Stimulated activated CD4-positive, alpha-beta T cell treated with anti-CD3 and anti-CD28 coated beads, TNF-alpha, amount 100 ng/mL, for 4 hours (primary cell): ENCODE measurements at places on chromosomes 3 and 15.
A peak's percentile ranks its signal among the peaks of the same experiment; 100 is the strongest.

DNA sequence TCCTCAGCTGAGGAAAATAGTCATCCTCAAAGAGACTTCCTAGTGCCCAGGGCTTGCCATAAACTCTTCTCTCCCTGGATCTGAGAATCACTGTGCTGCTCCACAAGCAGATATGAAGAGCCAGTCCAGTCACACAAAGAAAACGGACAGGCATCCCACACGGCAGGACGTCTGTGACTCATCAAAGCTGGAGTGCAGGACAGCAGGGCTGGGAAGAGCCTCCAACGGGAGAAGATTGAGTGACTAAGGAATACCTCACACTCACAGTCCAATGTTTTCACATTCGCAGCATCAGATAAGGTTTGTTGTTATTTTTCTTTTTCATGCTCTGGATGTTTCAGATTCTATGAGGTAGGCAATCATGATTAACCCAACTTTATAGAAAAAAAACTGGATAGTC lies 57.8 kb downstream of the NEK10 start:
- no peak for DNase-seq

DNA sequence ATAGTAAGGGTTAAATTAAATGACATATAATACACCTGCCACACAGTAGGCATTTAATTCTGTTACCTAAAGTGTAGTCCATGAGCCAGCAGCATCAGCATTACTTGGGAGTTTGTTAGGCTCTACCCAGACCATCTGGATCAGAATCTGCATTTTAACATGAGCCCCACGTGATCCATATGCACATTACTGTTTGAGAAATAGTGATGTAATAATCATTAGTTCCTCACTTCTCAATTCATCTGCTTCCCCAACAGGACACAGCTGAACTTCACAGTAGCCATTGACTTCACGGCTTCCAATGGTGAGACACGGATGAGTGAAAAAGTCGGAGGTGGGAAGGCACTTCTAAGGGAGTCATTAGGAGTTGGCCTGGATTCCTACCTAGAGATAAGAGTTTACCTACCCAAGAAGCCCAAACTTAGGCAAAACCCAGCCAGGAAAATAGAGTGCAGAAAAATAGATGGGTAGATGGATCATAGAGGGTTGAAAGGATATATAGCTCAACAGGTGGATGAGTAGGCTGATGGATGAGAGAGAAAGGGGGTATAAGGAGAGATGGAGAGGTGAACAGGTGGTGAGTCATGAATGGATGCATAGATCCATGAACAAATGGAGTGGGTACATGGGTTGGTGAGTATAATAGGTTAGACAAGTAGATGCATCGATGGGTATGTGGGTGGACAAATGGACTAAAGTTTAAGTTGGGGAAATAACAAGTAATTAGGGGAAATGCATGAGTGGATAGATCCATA lies 13.3 kb downstream of the CPNE9 start:
- no peak for DNase-seq

DNA sequence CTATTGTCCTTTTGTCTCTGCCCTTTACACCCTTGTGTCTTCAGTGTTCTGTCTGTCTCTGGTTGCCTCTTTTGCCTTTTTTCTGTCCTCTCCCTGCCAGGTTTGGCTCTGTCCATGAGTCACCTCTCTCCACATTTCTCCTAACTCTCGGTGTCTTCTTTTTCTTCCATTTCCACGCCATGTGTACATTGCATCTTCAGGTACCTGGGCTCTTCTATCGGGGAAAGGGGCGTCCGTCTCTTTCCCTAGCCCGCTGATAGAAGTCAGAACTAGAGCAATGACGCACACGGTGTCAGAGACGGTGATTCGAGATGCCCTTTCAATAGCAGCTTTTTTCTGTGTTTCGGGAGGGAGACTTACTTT lies 641 bp downstream of the OPA1 start:
- DNase-seq, result no peak

DNA sequence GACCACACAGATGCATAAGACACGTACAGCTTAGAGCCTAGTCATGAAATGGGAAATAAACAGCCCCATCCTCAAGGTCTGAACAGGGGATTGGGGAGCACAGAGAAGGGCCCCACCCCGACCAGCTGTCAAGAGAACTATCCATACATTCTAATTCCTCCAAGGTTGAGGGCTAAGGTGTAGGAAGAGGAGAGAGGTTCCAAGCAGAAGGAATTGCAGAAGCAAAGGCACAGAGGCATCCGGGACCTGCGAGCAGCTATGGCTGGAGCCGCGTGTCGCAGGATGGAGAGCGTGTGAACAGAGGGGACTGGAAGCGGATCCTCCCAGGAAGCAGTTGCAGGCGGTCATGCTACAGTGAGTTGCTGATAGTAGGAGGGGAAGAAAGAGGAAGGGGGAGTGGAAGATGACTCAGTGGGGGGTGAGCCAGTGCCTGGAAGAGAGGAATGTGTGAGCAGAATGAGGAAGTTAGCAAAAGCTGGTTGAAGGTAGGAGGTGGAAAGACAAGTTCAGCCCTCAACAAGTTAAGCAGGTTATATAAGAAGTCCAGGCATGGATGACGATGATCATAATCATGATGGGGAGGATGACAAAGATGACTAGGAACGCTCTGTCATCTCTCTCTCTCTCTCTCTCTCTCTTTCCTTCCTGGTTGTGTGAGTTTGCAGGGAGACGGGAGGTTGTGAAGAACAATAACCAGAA lies 89.7 kb downstream of the LIPC start:
- no peak for DNase-seq

GRCh38 chr15:34986771-34987480 lies 1.2 kb downstream of the ZNF770 start:
- DNase-seq, result no peak

GRCh38 chr3:123291404-123291803 lies 89.7 kb downstream of the SEC22A start:
- no peak for DNase-seq

DNA sequence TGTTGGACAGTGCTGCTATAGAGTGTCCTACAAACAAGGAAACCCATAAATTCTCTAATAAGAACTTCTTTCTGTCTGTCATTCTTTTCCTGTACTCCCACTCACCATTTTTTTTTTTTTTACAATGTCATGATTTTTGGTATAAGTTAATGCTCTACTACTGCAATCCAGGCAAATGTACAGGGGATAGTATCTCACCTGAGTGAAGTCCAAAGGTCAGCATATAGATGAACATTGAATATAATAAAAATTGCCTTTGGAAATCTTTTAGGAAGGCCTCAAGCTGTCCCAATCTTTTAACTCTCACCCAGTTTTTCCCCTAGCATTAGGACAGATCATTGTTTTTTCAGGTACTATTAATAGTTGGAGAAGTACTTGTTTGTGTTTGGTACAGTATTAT lies 21.3 kb upstream of the RAB11A start:
- no peak for DNase-seq

DNA sequence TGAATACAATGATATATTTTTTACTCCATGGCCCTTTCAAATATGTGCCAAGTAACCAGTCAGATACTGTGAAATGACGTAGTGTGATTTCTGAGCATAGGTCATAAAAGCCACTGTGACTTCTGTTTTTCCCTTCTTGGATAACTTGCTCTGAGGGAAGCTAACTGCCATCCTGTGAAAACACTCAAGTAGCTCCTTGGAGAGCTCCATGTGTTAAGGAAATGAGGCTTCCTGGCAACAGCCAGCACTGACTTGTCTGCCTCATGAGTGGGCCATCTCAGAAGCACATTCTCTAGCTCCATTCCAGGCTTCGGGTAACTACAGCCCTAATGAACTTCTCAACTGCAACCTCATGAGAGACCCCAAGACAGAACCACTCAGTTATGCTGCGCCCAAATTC lies 9.5 kb upstream of the CCDC80 start:
- no peak for DNase-seq

DNA sequence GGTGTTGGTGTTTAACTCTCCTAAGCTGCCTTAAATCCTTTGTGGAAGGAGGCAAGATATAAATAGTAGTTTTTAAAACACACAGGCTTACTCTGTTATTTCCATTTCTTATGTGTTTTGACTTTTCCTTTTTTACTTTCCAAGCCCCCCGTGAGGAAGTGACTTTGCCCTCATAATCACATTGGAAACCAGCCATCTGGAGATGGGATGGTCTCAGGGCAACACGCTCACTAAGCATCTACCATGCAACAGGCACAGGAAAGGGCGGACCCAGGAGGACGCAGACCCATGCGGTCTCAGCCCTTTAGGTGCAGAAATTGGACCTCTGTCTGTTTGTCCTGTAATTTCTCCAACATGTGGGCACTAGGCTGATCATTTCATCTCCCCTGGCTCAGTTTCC lies 115.7 kb downstream of the PDZRN3 start:
- DNase-seq, result no peak

GRCh38 chr3:58900386-58900785 lies 149.4 kb downstream of the CFAP20DC start:
- no peak for DNase-seq

DNA sequence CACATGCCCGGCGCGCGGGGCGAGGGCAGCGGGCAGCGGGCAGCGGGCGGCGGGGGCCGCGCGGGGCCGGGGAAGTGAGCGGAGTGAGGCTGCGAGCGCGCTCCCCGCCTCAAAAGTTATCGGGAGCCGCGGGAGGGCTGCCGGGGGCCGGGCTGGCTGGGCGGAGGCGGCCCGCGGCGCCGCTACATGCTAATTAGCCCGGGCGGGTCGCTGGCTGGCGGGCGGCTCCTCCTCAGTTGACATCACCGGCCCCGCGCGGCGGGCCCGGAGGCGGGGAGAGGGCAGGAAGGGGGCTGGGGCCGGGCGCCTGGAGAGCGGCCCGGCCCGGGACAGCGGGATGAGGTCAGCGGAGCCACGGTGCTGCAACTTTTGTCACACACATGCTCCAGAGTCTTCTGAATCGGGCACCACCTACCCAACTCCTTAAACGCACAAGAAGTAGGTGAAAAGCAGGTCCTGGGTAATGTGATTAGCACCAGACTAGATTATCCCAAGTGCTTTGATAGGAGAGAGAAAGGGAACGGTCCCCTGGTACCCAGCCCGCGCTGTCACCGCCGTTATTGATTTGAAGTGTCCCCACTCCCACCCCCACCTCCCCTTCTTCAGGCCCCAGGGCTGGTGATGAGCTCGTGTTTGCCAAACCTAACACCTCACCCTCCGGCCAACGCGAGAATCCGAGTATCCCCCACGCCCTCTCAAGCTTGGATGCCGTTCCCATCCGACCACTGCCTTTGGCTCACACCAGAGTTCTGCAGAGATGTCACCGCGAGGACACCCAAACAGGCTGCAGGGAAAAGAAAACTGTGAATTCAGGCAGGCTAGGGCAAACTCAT lies at the start of gene HEG1:
TSS of gene HEG1 (minus strand) at position 85 of the 833 bp plus-strand sequence. CDS start 107 bp downstream, outside the sequence.
- DNase-seq, result peak; percentile 57

GRCh38 chr3:190912736-190913135 lies 50.2 kb upstream of the GMNC start:
- DNase-seq, result no peak

- no peak for DNase-seq
Measured at GRCh38 chr3:118505784-118506183, 528.9 kb downstream of the IGSF11 start.

DNA sequence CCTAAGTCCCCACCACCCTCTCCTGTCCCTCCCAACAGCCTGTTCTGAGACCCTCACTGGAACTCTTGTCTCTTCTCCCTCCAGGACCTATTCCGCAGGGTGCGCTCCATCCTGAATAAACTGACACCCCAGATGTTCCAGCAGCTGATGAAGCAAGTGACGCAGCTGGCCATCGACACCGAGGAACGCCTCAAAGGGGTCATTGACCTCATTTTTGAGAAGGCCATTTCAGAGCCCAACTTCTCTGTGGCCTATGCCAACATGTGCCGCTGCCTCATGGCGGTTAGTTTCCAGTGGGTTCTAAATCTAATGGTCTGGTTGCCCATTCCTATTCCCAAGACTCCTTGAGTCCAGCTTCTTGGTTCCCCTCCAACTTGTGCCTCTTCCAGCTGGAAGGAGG lies 9.3 kb downstream of the EIF4G1 start:
- no peak for DNase-seq

DNA sequence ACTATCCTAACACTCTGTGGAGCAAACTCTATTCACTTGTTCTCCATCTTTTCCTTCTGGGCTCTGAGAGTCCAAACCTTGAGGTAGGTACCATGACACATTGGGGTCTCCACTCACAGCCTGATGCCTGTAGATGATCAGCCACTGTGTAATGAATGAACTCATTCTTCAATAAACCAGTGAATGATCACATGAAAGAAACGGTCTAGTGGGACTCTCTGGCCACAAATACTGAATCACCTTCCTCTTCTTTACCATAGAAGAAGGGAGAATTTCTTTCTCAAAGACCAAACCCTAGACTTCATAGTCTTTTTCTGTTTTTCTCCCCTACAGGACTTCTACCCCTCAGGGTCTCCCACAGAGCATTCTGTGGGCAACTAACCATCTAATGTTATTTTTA lies 20.5 kb upstream of the ABHD2 start:
- no peak for DNase-seq

DNA sequence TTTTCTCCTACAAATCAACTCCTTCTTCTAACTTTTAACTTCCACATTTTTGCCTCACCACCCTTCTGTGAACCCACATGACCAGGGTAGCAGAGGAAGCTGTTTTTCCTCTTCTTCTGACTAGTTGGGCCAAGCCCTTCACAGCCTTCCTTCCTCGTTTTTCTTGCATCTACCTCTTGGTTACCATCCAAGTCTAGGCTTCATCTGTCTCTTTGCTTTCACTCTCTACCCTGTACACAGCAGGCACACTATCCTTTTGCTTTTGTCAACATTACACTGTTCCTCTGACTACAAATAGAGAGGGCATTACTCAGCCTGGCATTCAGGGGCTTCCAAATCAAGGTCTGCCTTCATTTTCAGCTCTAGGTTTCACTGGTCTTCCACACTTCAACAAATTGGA lies 22.0 kb downstream of the SLC9A9 start:
- DNase-seq, result no peak
